T-helper 9 cell (primary cell): ENCODE measurements at places on chromosomes 3 and 15.

- DNase-seq: no peak
Observed at GRCh38 chr15:51348688-51349087, 7.2 kb downstream of the GLDN start.

DNA sequence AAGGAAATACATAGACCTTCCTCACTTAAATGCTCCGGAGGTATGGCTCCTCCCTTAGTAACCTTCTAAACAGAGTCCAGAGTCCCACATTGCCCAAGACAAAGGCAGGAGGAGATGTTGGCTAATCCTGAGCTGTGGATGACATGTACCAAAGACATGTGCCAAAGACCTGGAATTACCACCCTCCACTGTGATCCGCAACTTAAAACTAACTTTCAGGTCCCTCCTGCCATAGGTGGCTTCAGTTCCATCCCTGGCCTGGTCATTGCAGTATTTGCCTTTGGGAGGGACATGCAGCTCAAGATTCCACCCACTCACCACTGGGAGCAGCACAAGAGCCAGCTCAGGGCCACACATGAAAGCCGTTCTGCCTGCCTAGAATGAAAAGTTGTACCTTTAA lies 28.0 kb downstream of the MYZAP start:
- no peak for DNase-seq

- DNase-seq: no peak
Observed at GRCh38 chr3:126064627-126065258, 19.2 kb downstream of the SLC41A3 start.

- no peak for DNase-seq
Observed at GRCh38 chr15:90228960-90229359, 4.8 kb downstream of the CIB1 start.

DNA sequence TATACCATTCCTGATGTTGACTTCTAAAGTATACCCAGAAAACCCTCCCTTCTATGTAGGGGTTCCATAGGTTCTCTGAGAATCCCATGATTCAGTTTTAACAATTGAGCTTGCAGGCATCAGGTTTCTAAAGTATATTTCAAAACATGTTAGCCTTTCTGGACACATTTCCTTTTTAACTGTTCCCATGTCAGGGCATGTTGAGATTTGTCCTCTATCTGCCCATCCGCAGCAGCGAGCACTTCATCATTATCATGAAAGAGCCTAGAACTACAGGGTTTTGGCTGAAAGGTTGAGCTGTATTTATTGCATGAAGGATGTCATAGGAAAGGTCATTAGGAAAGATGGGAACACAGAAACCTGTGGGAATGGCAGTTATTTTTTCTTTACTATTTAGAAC lies 201.1 kb upstream of the BHLHE40 start:
- no peak for DNase-seq

DNA sequence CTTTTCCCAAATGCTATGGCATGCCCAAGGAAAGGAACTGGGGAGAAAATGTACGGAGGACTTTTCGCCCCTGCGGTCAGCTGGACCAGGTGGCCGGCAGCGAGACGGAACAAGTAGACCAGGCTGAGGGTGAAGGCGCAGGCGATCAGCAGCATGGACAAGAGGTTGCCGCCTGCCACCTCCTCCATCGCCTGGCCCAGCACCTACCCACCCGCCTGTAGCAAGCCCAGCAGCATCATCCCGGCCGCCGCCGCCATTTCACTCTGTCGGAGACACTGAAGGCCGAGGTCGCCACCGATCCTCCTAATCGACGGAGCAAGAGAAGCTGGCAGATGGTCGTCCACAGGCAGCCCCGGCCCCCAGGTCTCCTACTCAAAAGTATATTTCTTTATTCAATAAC lies 1046.3 kb upstream of the GBE1 start:
- no peak for DNase-seq

DNA sequence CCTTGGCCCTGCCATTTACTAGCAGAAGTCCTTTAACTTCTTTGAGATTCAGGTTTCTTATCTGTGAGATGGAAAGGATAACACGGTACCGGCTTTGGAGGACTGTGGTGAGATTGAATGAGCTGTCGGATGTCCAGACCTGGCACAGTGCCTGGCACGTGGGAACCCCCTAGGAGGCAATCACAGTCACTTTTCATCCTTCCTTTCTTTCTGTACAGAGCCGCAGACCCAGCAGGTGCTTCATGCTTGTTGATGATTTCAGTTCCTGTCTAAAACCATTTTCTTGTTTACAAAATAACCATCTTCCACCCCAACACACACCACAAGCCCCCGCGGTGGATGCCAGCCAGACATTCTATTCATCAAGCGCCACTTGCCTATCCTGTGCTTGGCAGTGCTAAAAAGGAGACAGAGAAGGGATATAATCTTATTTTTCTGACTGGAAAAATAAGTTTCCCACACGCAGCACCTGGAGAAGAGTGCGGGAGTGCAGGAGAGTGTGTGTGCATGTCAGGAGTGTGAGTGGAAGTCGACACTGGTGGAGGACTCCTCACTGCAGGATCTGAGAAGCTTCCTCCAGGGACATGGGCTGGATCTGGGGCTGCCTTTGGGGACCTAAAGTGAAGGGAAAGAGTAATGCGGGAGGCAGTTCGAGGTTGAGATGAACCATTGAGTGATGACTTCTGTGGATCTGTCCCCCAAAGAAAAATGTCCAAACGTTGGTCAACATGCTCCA lies 85.7 kb downstream of the ST6GAL1 start:
- DNase-seq: no peak

DNA sequence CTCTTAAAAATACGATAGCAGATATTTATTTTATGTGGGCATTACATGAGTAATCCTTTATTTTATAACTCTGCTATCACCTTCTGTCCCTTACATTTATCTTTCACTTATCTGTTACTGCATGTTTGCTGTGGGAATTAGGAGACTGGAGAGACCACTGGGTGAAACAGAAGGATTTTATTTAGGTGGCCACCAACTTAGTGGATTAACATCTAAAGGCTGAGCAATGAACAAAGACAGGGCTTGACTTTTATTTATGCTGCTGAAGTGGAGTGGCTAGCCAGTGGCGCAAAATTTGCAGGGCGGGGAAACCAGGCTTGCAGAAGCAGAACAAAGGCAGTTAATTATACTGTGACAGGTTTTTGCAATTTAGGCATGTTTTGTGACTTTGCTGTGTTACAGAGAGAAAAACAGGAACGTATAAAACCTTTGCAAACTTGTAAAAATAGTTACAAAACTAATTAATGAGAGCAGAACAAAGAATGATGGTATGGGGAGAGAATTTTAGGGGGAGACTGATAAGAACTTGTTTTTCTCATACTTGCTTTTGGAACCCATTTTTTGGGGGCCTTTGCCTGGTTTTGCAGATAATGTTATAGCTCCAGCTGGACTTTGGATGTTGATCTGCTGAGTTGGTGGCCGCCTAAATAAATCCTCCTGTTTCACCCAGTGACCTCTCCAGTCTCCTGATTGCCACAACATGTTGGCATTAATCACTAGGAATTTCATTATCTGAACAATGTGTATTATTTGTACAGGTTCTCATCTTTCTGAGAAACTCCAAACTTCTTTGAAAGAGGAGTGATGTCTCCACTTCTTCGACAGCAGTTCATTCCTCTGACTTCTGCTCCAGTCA lies 18.0 kb downstream of the KLHL24 start:
- DNase-seq: no peak

DNA sequence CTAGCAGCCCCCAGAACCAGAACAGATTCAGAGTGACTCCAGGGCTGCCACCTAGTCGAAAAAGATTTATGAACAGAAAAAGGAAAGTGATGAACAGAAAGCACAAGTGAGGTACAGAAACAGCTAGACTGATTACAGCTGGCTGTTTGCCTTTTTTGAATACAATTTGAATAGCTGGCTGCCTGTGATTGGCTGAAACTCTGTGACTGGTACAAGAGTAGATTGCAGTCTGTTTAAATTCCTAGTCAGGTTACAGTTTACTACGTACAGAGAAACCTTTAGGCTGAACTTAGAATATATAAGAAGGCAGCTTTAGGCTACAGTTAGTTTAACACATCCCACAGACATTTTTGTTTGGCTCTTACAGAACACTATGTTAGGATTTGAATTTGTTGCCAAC lies 10.0 kb downstream of the CCDC13 start:
- no peak for DNase-seq

DNA sequence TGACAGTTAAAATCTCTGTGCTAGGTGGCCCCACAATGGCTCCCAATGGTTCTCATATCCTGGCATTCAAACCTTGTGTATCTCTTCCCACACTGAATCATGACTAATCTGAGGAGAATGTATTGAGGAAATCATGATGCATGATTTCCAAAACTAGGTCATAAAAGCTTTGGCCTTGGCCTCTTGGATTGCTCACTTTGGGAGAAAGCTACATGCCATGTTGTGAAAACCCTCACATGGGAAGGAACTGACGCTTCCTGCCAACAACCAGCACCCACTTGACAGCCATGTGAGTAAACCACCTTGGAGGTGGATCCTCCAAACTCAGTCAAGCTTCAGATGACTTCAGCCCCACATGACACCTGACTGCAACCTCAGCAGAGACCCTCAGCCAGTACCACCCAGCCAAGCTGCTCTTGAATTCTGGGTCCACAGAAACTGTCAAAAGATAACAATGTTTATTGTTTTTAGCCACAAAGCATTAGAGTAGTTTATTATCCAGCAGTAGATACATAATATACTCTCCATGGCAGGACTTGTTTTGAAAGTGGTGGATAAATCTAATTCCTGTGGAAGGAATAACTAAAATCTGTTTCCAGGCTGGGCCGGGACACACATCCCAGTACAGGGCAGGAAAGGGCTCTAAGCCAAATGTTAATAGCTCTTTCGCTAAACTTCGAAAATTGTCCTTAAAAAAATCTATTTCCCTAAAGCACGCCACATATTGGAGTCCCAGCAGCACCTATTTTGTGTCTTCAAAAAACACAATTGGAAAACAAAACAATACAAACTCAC lies 1.0 kb upstream of the ZNF620 start:
- no peak for DNase-seq

- no peak for DNase-seq
Observed at GRCh38 chr15:71473751-71474150, 336.6 kb upstream of the NR2E3 start.

- no peak for DNase-seq
Observed at GRCh38 chr3:190516416-190516815, 2.5 kb downstream of the IL1RAP start.
